ENCODE measurements at places on chromosomes 2 and 18.

GRCh38 chr2:174177316-174177890 lies 70.9 kb downstream of the OLA1 start:
- no peak for DNase-seq

DNA sequence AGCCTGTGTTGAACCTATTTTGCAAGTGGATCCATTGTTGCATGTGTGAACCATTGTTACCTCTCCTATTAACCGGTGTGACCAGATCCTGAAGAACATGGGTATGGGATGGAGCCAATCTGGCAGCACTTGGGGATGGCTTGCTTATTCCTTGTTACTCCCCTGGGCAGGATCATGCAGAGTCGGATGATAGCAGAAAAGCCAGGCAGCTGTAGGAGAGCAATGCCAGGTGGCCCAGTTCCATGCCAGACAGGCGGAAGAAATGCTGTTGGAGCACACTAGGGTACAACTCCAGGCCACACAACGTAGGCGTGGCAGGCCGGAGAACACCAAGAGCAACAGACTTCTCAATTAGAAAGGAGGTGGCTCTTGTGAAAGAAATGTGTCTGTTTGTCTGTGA lies 16.3 kb upstream of the MYO1B start:
- no peak for DNase-seq

DNA sequence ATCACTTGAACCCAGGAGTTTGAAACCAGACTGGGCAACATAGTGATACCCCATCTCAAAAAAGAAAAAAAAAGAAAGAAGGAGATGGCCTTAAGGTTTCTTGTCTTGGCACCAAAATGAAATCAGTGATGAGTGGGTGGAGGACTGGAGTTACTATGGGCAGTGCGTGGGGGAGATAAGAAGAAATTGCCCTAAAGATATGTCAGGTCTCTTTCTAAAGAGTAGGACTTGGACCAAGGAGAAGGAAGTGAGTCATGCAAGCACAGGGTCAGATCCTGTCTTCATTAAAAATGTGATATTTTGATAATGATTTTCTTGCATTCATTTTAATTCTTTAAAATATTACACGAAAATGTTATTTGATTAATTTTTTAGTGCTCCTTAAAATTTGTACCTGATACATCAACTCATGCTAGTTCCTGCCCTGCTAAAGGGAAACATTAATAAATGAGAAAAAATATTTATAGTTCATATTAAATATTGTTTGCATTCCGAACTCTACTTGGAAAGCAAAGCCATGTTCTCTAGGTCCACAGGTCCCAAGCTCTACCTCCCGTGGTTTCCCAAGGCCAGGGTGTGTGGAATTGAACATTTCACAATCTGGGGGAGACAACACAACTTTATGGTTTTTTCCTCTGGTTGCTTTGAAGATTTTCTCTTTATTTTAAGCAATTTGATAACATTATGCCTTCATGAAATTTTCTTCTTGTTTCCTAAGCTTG lies 62.6 kb upstream of the CTLA4 start:
- DNase-seq, result no peak

DNA sequence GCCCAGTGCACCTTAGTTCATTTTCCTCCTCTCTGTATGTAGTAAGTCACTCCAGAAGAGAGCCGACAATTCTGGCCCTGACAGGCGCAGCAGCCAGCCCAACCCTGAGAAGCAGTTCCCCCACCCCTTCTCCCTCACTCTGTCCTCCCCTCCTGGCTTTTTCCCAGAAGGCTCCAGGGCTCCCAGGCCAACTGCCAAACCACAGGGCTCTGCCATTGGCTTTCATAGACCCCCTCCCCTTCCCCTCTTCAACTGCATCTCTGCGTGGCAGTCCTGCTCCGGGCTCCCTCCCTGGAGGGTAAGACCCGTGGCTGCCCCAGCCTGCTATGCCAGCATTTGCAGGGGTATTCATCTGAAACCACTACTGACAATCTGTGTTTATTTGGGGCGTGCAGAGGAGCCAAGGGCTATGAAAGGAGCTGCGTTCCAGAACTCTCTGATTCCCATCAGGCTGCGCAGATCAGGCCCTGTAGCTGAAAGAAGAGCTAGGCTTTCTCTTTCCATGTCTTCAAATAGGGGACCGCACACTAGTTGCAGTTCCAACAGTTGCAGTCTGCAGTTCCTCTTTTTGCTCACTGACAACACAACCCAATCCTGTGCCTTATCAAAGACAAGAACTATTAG lies 388.6 kb upstream of the TNP1 start:
- no peak for DNase-seq

GRCh38 chr2:238855299-238855698 lies 7.4 kb downstream of the TWIST2 start:
- DNase-seq, result no peak

Measured in cortex of kidney (tissue), 1 donor.